HEK293T (cell line): ENCODE measurements at places on chromosomes 4 and X.
A peak's percentile ranks its signal among the peaks of the same experiment; 100 is the strongest.

- no peak for DNase-seq
These were observed 123.2 kb upstream of the KCNIP4 start for GRCh38 chr4:22071749-22072148.

DNA sequence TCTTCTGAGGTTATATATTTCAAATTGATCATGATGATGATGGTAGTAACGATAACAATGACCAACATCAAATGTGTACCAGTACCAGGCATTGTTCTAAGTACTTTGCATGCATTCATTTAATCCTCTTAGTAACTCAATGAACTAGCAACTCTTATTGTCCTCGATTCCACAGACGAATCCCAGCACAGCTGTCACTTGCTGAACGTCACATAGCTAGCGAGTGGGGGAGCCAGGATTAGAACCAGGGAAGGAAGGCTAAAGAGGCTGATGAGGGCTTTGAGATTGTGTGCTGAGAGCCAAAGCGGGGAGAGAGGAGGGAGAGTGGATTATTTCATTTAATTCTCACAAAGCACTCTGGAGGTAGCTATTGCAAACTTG, 103.6 kb downstream of the PHOX2B start:
- no peak for DNase-seq

DNA sequence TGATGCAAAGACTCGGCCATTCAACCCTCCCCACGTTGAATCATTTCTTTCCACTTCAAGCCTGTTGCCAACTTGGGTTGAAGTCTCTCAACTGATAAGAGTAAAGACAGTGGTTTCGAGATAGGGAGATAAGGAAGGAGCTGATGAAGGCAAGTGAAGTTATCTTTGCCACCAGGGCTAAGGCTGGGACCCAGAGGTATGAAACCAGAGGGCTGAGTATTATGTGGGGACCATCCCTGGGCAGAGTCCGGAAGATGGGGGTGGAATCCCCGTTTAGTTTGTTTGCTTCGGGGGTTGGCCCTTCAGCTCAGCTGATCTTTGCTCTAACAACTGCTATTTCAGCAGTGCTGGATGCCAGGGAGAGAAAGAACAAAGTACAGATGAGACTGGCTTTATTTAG, 2.3 kb upstream of the XPNPEP2 start:
- no peak for DNase-seq

DNA sequence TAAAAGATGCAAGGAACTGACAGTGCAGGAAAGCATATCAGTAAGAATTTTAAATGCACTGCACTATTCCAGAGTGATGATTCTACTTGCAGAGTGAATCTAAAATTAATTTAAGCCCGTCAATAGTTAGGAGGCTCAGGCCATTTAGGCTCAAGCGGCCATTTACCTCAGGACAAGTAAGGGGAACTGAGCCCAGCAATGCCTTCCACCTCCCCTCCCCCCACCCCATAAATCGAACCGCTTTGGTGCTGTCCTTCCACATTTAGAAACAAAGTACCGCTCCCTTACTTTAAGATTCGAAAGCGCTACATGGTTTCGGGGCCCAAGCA, 665 bp downstream of the RBM41 start:
- DNase-seq: peak; percentile 19

- no peak for DNase-seq
These were observed 9.5 kb upstream of the GUCY1A1 start for GRCh38 chr4:155657169-155657568.

GRCh38 chr4:109675181-109675580, 28.1 kb downstream of the CASP6 start:
- no peak for DNase-seq

DNA sequence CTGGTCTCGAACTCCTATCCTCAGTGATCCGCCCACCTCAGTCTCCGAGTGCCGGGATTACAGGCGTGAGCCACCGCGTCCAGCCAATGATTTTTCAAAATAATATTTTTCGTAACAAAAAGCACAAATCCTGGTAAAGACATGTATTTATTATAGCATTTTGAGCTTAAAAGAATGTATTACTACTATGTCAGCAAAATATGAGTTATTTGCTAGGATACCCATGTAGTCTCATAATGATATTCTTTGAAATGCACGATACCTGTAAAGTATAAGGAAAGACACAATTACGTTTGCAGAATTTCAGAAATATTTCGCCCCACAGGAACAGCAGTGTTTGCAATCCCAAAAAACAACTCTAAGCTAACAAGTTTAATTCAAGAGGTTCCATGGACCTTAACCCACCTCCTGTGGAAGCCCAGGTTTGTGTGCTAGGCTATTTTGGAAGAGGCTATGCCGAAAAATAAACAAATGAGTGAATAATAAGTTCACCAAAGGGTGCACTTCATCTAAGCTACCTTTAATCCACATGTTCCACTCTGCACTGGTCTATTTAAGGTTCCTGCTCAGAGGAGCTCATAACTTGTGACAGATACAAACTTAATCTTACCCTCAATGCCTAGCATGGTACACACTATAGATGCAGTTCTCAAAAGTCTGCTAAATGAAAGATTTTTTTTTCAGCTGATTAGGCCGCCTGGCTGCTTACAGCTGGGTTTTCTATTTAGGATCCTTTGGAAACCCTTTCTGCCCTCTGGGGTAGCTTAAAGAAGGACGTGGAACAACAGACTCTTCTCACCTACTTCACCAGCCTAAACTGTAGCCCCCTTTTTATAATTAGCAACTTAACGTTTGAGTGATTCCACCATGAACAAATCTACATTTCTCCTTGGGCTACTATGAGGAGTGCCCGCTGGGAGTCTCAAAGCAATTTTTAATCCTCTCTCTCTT, 5.0 kb downstream of the FRYL start:
- no peak for DNase-seq

GRCh38 chr4:137946453-137947174, 295.5 kb downstream of the SLC7A11 start:
- DNase-seq: no peak

DNA sequence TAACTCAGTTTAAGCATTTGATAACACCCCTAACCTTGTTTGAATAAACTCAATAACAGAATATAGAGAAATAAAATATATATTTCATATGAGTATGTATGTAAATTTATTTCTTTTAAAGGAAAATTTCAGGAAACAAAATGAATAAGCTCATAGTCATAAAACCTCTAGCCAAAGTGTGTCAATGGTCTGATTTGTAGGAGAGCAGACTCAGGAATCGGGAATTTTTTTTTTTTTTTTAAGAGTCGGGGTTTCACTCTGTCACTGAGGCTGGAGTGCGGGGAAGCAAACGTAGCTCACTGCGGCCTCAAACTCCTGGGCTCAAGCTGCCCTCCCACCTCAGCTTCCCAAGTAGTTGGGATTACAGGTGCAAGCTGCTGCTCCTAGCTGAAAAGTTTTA, 2.4 kb downstream of the PKD2 start:
- no peak for DNase-seq

DNA sequence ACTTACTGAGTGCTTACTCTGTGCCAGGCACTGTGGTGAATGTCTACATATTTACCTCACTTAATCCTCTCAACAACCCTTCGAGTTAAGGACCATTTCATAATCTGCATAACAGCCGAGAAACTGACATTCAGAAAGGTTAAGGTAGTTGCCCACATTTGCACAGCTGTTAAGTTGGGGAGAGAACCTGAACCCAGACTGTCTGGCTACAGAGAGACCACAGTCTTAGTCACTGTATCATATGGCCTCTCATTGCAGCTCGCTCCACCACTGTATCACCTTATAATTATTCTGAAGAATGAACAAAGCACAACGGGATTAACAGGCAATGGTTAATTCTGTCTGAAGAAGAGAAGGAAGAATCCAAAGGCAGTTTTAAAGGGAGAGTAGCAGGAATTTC, 98.5 kb downstream of the ADGRA3 start:
- DNase-seq: no peak

- peak; percentile 45 for DNase-seq
These were observed 534 bp downstream of the MSX1 start for GRCh38 chr4:4859799-4860599.

GRCh38 chrX:5306654-5307121, 922.0 kb downstream of the NLGN4X start:
- DNase-seq: no peak

DNA sequence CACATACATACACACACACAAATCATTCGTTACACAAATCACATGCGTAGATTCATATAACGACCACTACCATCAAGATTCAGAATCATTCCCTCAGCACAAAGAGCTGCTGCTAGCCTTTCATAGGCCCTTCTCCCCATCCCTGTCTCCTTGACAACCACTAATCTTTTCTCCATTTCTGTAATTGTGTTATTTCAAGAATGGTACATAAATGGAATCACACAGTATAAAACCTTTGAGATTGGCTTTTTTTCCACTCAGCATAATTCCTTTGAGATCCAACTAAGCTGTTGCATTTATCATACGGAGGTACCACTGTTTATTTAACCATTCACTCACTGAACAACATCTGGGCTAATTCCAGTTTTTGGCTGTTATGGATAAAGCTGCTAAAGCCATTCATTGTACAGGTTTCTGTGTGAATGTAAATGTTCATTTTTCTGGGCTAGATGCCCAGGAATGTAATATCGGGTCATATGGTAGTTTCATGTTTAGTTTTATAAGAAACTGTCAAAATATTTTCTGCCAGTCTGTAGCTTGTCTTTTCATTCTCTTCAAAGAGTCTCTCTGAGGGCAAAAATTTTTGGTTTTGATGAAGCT, 64.1 kb downstream of the USP11 start:
- DNase-seq: no peak

- DNase-seq: no peak
These were observed 6.4 kb upstream of the UBA1 start for GRCh38 chrX:47187106-47187677.

GRCh38 chr4:148790246-148790645, 348.0 kb upstream of the NR3C2 start:
- DNase-seq: no peak

DNA sequence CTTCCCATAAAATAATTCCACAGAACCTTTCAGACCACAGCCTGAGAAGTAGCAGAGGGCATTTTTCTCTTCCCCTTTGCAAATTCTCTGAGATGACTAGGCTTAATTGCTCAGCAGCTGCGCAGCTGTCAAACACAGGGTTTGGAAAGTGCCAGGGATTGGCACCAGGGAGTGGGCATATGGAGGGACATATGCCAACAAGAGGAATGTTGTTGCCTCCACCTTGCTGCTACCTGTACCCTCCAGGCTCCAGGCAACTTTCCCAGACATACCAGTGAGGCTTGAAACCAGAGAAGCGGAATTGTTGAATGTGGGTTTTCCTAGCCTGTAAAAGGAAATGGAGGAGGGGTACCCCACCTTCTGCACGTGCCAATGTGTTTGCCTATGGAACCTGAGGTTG, 256.2 kb upstream of the GPR101 start:
- no peak for DNase-seq

GRCh38 chr4:164730705-164731393, 23.1 kb upstream of the SMIM31 start:
- DNase-seq: no peak

GRCh38 chr4:82043081-82043808, 330.5 kb downstream of the HNRNPD start:
- no peak for DNase-seq

DNA sequence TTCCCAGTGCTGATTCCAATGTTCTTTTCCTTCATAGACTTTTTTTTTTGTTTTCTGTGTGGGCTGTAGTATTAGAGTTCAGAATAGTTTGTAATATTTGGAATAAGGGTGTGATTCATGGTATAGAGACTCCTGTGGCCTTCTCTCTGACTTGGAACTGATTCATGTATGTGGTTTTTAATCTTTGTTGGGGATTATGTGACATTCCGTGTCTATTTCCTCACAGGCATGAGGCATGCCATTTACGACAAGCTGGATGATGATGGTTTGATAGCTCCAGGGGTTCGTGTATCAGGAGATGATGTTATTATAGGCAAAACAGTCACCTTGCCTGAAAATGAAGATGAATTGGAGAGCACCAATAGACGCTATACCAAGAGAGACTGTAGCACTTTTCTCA, 44.4 kb downstream of the POLR2B start:
- DNase-seq: no peak

DNA sequence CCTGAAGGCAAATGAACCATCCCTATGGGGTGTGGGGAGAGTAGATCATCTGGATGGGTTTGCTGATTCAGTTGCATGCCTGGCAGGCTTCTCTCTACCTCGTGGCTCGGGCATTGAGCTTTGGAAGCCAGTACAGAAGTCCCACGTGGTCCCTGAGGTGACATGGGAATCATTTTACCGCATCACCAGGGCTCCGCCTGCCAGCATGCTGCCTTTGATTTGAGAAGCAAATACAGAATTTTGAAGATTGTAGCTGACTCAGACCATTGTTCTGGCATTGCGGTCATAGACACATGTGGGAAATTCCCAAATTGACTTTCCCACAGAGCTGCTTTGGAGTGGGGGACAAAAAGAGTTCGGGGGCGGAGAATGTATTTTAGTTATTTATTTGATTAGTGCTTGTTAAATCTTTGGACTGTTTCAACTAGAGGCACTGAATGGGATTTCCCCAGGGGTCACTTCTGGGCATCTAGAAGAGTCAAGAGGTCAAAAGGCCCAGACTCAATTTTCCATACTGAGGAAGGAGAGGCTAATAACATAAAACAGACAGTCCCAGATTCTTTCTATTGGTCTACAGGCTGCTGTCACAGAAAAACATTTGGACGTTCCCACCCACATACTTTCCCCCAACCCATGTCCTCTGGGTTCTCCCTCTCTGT, 79.3 kb downstream of the NHSL2 start:
- DNase-seq: no peak

DNA sequence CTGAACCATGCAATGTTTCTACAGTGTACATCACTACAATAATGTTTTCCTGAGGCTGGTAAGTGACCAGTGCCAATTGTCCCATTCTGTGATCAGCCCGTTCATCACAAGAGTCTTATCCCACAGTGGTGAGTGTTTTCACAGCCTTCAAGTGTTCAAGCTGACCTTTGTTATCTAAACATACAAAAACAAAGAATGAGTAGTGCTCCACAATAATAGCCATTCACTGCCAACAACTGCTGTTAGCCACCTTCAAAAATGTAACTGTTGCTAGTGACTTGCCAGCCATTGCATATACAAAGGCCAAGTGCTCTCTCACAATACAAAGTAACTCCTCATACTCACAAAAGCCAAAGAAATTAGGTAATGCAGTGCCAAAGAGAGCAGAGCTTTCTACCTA, 1084.1 kb downstream of the FAM133A start:
- DNase-seq: no peak

GRCh38 chrX:154804261-154804956, 876 bp downstream of the MPP1 start:
- DNase-seq: no peak

DNA sequence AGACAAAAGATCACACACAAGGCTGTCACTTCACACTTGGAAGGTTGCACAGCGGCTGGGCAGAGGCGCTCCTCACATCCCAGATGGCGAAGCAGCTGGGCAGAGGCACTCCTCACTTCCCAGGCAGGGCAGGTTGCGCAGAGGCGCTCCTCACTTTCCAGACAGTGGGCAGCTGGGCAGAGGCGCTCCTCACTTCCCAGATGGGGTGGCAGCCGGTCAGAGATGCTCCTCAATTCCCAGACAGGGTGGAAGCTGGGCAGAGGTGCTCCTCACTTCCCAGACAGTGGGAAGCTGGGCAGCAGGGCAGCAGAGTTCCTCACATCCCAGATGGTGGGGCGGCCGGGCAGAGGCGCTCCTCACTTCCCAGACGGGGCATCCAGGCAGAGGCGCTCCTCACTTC, 199.2 kb downstream of the RTL9 start:
- DNase-seq: no peak
